ENCODE measurements at places on chromosomes 4 and X.

GRCh38 chr4:131091896-131092295 is 1995.9 kb downstream of the C4orf33 start:
- DNase-seq, result no peak

DNA sequence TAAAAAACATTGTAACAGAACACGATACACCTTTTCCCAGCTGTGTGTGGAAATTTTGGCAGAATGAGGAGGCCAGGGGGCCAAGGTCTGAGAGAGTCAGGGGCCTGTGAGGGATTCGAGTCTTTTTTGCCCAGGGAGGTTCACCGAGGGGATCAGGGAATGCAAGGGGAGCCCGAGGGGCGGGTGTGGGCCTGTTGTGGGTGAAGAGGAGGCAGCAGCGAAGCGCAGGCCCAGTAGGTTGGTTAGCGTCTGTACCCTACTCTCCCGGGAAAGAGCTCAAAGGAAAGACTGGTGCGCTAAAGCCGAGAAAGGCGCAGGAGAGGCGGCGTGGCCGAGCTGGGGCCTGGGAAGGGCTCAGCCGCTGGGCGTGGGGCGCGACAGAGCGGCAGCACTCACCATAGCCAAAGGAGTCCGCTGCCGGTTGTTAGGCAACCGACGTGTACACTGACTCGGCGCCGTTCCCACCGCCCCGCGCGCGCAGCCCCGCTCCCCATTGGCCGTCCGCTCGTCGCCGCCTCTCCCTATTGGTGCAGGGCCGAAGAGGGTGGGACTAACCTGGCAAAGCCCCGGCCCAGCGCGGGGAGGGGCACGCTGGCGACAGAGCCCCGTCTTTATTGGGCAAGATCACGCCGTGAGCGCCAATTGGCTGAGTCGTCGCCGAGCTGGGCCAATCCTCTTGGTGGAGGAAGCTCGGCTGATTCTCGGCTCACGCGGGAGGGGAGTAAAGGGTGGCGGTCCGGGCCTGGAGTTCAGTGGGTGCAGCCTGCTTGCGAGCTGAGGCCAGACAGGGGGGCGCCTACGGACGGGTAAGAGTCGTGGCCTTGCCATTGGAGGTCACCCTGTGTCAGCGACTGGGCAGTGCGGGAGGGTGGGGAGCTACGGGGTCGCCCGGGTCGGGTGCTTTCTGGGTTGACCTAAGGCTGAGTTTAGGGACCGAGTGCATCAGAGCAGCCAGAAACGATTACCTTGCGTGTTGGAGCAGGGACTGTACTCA is at the start of the genes CETN2 and NSDHL:
Gene CETN2 (minus strand): TSS at position 446 of the 994 bp plus-strand sequence. CDS start 47 bp downstream, at position 399.
Gene NSDHL (plus strand): TSS at position 752 of the 994 bp plus-strand sequence. CDS start 15,262 bp downstream, outside the sequence.
- peak; percentile 84 for DNase-seq

DNA sequence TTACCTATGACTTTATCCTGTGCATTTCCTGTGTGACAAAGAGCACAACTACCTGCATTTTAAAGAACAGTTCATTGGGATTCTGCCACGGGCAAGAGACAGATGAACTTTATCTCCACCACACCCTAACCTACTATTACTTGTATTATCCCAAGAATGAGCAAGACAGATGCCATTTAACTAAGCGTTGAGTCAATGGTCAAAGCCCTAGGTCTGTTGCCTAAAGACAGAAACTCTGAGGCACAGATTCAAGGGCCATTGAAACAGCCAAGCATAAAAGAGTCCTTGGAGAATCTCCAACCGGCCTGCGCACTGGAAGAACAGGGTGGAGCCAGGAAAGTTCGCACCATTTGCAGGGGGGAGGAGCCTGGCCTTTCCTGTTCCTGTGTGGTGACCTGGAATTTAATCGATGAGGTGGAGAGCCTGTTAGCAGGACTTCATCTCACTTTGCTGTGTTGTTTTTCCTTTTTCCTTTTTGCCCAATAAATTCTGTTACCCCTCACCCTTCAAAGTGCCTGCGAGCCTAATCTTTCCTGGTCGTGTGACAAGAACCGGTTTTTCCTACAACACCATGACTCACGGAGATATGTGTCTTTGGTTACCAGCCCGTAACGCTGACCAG is 146.4 kb upstream of the DIAPH2 start:
- DNase-seq, result no peak

DNA sequence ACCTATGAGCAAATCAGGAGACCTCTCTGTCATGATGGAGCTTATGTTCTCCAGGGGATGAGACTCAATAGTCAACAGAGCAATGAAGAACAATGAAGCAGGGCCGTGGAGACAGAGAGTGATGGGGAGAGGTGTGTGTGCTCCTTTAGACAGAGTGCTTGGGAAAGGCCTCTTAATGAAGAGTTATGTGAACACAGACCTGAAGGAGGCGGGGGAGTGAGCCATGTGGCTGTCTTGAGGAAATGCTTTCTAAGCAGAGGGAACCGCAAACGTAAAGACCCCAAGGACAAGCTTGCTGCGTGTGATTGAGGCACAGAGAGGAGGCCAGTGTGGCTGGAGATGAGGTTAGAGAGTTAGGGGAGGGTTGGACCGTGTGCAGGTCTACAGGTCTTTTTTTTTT is 53.1 kb downstream of the CHRNA9 start:
- no peak for DNase-seq

DNA sequence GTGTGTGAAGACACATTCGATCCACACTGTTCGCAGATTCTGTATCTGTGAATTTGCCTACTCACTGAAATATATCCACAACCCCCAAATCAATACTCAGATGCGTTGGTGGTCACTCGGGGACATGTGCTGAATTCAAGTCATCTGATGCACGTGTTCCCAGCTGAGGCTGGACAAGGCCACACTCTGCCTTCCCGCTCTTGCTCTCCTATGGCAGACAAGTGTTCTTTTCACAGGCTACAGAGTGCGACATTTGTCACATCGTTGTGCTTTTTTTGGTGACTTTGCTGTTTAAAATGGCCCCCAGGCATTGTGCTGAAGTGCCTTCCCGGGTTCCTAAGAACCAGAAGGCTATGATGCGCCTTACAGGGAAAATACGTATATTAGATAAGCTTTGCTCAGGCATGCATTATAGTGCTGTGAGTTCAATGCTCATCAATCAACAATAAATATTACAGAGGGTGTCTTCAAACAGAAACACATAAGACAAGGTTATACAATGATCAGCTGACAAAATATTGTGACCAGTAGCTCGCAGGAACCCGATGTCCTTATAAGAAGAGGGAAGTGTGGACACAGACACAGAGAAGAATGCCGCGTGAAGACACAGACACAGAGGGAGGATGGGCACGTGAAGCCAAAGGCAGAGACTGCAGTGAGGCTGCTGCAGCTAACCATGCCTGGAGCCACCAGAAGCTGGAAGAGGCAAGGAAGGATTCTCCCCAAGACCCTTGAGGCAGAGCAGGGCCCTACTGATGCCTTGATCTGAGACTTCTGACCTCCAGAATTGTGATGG is 42.0 kb downstream of the IRF2 start:
- DNase-seq, result no peak

- DNase-seq, result no peak
Observed at GRCh38 chr4:874056-874455, 48.1 kb upstream of the CPLX1 start.

- DNase-seq, result no peak
Observed at GRCh38 chr4:169604131-169604900, 8.1 kb downstream of the NEK1 start.

GRCh38 chr4:83065266-83065665 is 30.3 kb downstream of the COPS4 start:
- DNase-seq, result no peak

DNA sequence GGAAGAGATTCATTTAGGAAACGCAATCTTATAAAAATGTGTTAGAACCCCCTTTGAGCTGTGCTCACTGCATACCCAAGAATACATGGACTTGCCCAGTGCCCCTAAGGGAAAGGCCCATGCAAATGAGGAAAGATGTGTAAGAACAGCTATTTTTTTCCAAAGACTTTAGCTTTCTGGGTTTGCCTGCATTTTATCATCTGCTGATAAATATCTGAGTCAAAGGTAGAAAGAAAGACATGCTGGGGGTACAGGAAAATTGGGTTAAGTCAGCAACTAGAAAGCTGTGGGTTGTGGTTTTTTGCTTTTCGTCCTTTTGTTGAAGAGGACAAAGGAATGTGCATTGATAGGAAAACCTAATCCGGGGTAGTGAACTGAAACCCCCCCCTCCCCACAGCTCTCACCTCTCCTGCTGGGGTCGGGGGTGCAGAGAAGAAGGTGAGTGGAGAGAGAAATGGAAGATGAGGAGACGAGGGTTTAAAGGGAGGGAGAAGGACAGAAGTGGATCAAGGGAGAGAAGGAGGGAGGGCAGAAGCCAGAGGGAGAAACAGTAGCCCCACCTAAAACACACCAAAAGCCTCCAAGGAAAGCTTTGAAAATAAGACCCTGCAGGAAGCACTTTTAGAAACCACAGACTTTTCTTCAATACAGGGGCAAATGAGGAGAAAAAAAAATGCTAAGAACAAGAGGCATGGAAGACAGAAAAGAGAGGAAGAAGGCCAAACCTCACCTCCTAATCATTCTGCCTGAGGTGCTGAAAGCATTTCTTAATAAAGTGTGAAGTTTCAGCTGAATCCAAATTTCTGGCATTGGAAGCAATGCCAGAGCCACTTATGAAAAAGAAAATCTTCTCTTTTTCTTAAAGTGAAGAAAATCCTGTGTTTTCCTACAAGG is 49.3 kb downstream of the KDR start:
- DNase-seq, result no peak
